Activated CD8-positive, alpha-beta T cell treated with anti-CD3 and anti-CD28 coated beads for 36 hours (primary cell): ENCODE measurements at places on chromosomes 3 and 15.

- DNase-seq: peak; percentile 56
Measured at GRCh38 chr3:129045675-129046036, 14.9 kb upstream of the GP9 start.

DNA sequence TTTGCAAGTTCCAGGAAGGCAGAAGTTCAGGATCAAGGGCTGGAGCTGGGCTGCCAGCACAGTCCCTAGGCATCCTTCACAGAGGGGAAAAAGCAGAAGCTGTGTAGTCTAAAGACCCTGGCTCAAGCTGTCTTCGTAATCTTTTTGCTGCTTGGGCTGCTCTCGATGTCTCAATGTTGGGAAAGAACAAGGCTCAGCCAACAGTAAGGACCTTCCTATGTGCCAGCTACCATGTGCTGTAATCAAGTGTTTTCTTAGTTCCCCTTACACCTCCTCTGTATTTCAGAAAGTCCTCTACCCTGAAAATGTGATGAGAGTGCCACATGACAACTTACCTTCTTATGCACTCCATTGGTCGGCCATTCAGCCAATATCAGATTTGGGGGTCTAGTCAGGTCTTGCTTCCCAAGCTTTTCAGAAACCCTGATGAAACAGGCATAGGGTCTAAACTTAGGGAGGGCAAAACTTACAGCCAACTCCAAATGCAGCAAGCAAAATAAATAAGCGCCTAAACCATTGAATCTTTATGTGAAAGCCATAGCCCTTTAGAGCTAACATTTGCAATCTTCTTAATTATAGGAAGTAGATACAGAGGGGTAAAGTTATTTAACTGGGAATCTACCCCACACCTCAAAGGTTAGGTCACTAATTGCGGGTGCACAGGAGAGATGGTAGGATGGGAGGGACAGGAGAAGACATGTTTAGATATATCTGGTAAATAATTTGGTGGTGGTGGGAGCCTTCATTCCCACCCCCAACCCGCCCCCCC, 1.2 kb upstream of the EDEM1 start:
- no peak for DNase-seq

DNA sequence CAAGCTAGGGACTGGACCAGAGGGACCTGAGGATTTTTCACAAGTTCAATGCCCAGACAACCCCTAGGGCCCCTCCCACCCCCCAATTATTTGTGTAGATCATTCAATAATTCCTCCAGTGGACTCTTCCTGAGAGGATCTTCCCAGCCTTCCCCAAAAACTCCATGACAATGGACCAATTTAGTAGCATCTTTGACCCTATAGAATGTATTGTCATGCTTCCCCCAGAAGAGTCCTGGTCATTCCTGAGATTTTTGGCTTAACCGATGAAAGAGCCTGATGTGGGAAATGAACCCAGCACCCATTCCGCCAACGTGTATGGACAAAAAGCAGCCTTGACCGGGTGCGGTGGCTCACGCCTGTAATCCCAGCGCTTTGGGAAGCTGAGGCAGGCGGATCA, 119.2 kb upstream of the RNF7 start:
- DNase-seq: no peak

GRCh38 chr3:52438104-52438376, 6.9 kb downstream of the SEMA3G start:
- no peak for DNase-seq

GRCh38 chr3:183782576-183783276, 42.7 kb downstream of the MAP6D1 start:
- DNase-seq: no peak

DNA sequence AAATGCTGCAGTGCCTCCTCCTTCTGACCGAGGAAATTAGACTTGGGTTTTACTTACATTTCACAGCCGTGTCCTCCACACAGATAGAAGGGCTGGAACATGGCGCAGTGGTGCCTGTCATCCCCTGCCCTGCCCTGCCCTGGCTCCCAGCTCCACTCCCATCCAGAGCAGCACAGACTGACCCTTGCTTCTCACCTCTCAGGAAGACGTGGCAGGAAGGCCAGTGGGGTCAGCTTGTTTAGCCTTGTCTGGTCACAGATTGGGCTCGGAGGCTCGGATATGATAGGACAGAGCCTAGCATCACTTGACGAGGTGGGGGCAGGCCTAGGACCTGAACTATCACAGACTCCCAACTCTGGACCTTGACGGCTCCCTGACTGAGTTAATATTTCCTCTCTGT, 88.5 kb downstream of the LINGO1 start:
- DNase-seq: no peak

GRCh38 chr15:70043590-70043989, 54.1 kb downstream of the TLE3 start:
- no peak for DNase-seq
